ENCODE measurements at places on chromosomes 2 and 18. TPM values are rescaled to one million over a fixed set of nuclear protein-coding genes. Genes with fewer than 3 reads are reported as not detected.

SERPINB13 gene
- not detected for total RNA-seq

TTR gene
- total RNA-seq: not detected

RNU2-63P gene
- total RNA-seq: not detected

DCDC2C gene
- not detected for total RNA-seq

PCARE gene
- total RNA-seq: not detected

EVA1A gene
- total RNA-seq: 41.2 TPM

STAT4 gene
- 1.4 TPM for total RNA-seq

MYL12A gene
- 866 TPM for total RNA-seq

UGT1A6 gene
- total RNA-seq: not detected

GPR45 gene
- not detected for total RNA-seq

MAP3K19 gene
- total RNA-seq: not detected

SELENOI gene
- 23.3 TPM for total RNA-seq

EHBP1 gene
- total RNA-seq: 31.7 TPM

PLCD4 gene
- 2.9 TPM for total RNA-seq

DPP10 gene
- total RNA-seq: not detected

PTPN4 gene
- 33.9 TPM for total RNA-seq

PIEZO2 gene
- 103 TPM for total RNA-seq

Measured in vein endothelial cell (primary cell).